Ecto neural progenitor cell (in vitro differentiated cells): ENCODE measurements at places on chromosomes 13 and 19.

DNA sequence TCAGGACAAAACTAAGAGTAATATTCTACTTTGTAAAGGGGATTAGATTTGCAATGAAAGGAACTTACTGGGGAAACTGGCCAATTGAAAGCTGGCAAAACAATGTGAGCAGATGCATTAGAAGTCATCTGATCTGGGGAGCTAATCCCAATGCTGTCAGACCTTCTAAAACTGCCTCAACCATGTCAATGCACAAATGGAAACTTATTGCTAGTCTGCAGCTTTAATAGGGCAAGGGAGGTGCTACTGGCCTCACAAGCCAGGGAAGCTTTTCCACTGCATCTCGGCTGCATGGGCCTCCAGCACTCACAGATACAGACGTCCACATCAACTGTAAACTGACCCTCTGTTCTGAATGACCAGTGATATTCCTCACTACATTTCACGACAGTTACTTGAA, 154.2 kb downstream of the LHFPL6 start:
- DNase-seq = no peak

DNA sequence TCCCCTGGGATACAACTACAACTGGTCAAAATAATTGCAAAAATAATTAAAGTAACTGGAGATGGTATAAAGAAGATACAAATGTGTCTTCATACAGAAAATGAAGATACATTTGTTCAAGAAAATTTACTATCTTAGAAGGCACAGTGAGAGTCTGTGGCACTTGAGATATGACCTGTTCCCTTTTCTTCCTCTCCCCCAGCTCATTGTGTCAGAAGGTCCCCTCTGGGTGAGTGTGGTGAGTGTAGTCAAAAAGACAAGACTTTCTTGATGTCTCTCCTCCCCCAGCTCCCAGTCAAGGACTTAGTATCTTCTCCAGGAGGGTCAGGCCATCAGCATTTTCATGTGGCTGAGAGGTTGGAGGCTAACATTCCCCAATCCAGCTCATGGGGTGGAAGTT, 51.7 kb downstream of the EDNRB start:
- DNase-seq = no peak

DNA sequence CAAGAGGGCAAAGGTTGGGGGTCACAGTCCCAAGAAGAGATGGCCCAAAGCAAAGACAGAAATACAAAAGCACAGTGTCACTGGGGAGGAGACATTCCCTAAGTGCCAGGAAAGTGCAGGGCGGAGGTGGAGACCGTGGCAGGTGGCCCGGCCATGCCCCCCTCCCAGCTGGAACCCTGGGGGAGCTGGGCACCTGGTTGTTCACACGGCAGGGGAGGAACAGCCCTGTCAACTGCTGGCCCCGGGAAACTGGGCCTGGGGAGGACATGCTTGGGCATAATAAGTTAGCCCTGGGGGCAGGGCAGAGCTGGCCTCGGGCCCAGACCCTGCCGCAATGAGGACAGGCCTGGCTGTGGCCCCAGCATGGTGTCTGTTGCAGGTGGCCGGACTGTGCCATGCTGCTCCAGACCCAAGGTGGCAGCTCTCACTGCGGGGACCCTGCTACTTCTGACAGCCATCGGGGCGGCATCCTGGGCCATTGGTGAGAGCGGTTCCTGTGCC, 7.4 kb downstream of the HPN start:
- DNase-seq = no peak

DNA sequence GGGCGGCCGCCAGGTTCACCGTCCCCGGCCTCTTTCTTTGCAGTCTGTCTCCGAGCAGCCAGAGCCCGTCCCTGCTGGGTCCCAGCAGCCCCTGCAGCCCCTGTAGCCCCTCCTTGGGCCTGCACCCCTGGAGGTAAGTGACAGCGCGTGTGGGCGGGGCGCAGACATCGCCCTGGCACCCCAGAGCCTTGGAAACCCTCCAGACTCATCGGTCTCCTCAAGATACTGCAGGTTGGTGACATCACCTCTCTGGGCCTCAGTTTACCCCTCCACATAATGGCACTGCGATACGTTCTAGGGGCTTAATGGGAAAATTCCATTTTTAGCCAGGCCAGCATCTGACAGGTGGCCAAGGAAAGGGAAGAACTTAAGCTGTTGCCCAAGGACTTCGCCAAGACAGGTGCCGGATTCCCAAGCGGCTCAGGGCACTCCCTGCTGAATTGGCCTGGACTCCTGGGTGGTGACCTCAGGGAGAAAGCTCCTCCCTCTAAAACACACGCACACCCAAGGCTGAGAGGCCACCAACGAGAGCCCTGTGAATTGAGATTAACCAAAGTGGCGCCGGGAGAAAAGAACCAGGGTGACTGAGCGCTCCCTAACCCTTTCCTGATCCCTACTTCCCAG, 13.1 kb downstream of the MAST3 start:
- no peak for DNase-seq

DNA sequence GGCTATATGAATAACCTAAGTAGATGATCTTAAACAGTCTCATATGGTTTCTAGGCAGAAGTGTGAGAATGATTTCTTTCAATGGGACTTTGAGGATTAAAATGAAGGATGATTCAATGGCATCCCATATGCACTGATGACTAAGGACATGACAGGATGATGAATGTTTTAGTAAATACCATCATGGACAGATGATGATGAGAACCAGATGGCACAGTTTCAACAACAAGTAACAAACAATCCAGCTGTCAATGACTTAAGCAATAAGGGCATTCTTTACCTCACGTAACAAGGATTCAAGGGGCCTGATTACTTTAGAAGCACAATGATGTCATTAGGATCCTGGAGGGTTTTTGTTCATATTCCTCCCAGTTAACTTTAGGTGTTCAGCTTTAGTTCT, 2678.4 kb downstream of the PCDH9 start:
- DNase-seq = no peak

DNA sequence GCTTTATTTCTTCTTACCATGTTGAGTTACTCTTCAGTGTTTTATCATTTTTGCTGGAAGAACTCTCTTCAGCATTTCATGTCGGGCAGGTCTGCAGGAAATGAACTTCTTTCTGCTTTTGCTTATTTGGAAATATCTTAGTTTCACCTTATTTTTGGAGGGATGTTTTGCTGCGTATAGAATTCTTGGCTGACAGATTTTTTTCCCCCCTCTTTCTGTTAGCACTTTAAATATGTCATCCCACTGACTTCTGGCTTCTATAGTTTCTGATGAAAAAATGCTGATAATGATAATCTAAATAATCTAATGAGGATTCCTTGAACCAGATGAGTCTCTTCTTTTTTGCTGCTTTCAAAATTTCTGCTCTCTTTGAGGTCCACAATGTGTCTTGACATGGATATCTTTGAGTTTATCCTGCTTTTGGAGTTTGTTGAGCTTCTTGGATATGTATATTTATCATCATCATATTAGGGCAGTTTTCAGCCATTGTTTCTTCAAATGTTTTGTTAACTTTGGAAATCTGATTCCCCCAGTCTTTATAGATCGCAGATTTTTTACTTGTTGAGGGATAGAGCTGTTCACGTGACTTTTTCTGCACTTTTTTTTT, 20.4 kb downstream of the ZMYM2 start:
- DNase-seq = no peak

DNA sequence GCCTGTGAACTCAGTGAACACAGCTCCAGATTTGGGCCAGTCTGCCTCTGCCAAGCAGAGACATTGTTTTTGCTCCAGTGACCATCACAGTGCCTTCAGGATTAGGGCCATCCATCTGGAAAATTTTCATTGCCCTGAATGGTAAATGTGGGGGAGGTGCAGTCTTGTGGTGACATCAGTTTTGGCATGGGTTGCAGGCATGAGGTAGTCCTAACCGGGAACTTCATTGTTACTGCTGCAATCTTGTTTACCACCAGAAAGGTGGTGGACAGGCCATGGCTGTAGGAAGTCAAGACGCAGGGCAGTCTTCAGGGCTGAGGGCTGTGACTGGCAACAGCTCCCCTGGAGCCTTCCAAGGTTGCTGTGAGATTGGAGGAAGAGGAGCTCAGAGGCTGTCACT, 55.2 kb downstream of the SPATA13 start:
- DNase-seq = no peak

- no peak for DNase-seq
These were observed 357.7 kb downstream of the LMO7 start for GRCh38 chr13:75993823-75994222.
